Right lung (tissue), 10 donors: ENCODE measurements at places on chromosomes 4 and X.

DNA sequence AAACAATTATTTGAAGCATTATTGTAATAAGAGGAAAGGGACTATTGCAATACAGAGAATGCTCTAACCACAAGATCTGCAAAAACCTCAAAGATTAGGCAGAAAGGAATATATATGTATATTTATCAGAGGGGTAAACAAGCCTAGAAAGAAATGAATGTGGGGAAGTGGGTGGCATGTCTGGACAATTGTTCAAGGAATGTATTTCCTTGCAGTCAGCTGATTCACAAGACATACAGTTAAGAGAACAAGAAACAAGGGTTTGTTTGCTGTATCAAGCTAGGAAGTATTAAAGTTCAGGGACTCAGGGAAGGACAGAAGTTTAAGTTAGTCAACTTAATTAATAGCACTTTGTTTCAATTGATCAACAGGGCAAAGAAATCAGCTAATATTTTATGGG is 514.7 kb downstream of the CENPC start:
- DNase-seq = no peak

DNA sequence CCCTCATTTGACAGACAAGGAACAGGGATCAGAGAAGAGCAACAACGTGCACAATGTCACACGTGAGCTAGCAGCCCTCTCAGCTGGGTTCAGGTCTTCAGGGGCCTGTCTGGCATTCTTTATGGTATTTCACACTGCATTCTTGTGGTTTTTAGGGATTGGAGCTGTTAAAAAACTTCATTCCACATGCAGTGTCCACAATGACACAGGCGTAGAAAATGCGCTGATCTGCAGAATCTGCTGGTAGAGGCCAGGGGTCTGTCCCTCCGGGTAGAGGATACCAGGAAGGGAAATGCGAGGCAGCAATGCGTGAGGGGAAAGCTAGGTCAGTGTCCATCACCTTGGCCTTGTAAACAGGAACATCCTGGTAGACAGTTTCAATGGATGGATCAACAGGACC is 36.6 kb downstream of the MAP7D3 start:
- DNase-seq = no peak

DNA sequence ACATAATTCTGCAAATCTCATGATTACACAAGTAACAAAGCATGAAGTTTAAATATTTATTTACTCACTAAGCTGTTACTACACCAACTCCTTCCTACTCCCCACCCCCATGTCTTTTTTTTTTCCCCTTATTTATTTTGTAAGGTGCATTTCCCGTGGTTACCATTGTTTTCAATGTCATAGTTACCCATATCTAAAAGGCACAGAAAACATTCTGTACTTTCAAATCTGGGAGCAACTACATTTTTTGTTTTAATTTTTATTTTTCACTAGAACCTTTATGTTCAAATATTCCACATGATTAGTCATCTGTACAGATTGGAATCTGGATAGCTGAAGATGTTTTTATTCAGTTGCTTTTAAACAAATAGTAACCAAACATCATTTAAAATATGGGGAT is 62.8 kb downstream of the PPP3CA start:
- no peak for DNase-seq

GRCh38 chrX:151902813-151903591 is 9.7 kb upstream of the MAGEA4 start:
- no peak for DNase-seq

GRCh38 chr4:8350841-8351461 is 81.4 kb downstream of the HTRA3 start:
- no peak for DNase-seq

GRCh38 chr4:23920716-23921446 is 31.0 kb upstream of the PPARGC1A start:
- DNase-seq = no peak

- no peak for DNase-seq
These were observed 9.9 kb downstream of the FAM200B start for GRCh38 chr4:15691346-15692135.

DNA sequence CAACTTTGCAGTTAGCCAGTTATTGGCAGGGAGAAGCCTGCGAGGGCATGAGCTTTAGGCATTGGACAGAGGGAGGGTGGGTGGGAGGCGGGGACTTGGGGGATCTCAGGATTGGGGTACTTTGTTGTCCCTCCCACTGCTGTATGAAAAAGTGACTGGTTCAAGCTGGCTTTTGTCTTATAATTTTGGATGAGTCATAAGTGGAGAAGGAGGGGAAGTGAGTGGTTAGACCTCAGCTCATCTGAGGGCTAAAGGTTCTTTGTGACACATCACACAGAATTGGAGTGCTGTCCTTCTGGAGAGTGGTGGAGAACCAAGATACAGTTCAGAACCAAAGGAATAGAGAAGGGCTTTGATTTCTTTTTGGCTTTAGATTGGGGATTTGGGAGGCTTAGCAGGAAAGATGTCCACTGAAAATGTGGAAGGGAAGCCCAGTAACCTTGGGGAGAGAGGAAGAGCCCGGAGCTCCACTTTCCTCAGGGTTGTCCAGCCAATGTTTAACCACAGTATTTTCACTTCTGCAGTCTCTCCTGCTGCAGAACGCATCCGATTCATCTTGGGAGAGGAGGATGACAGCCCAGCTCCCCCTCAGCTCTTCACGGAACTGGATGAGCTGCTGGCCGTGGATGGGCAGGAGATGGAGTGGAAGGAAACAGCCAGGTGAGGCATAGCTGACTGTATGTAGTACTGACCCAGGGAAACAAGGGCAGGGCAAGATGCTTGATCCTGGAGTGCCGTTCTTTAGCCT is at the start of gene SLC4A4:
TSS of gene SLC4A4 (plus strand) at position 175 of the 748 bp plus-strand sequence.
- DNase-seq = no peak

GRCh38 chr4:115938764-115939443 is 825.5 kb upstream of the NDST4 start:
- no peak for DNase-seq
